ENCODE measurements at places on chromosomes 6 and 20.

- no peak for DNase-seq
These were observed 57.5 kb downstream of the CYB5R4 start for GRCh38 chr6:83917001-83917400.

- DNase-seq = no peak
These were observed 53.0 kb downstream of the DEK start for GRCh38 chr6:18211338-18211737.

GRCh38 chr6:134744301-134744700, 205.6 kb downstream of the ALDH8A1 start:
- no peak for DNase-seq

GRCh38 chr20:16609066-16609465, 35.8 kb upstream of the KIF16B start:
- no peak for DNase-seq

DNA sequence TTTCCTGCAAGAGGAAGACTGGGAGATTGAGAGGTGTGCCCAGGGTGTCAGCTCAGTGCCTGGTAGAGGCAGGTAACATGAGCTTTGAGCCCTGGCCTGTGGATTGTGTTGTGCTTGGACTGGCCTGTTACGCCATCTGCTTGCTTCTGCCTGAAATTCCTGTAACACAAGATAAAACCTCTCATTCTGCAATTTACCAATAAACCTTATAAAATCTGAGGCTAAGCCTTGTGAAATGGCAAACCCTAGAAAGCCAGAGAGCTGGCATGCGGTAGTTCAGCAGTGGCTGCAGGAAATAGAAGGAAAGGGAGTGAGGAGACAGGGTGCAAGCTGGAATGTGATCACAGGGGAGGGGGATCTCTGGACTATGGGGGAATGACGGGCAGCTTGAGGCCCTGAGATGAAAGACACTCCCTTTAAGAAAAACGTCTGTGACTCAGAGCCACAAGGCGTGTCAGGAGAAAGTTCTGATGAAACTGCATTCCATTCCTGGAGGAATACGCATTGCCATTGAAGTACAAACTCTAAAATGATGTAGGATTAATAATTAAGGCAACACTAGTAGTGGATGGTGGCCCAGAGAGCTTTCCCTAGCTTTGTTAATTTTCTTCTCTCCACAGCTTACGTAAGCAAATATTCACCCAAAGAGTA, 26.3 kb upstream of the TFAP2A start:
- no peak for DNase-seq

DNA sequence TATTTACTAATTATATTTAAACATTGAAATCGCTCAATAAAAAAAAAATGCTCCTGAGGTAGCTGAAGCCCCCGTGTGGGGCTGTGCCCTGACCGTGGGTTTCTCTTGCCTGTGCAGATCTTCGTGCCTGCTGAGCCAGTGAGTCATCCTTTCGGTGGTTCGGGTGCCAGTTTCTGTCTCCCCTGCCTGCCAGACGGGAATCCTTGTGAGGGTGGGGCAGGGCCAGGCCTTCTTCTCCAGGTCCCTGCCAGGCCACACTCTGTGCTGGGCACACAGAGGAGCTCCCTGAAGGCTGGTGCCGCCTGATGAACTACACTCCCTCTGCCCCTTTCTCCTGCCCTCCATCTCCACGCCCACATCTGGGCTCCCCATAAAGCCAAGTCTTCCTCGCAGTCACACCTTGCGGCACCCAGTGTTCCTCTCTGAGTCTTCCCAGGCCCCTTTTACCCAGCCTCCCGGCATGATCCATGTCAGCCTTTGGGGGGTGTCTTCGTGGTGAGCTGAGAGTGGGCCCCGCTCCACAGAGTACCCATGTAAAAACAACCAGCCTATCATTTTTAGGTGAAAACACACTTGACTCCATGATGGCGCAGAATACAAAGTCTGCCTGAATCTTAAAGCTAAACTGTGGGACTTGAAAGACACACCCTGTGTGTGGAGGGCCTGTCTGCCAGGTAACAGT, 19.3 kb downstream of the FGD2 start:
- no peak for DNase-seq

DNA sequence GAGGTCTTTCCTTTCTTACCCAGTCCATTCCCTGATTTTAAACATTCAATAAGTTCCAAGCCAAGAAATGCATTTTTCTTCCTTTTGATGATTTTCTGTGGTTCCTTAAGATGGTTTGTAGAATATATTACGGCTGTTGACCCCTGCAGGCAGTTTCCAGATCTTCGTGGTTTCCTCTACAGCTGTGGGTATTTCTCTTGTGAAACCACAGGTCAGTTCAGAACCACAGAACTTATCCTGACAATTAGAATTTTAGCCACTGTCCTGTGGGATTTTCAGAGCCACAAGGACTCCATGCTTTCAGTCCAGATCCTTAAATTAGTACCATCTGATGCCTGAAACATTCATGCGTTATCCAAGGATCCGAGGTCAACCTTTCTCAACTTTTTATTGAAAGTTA, 29.7 kb upstream of the EXOC2 start:
- no peak for DNase-seq

- no peak for DNase-seq
These were observed 36.5 kb upstream of the TNFAIP3 start for GRCh38 chr6:137830511-137830911.

- DNase-seq = no peak
These were observed 43.8 kb upstream of the LAMA4 start for GRCh38 chr6:112298021-112298745.

- DNase-seq = no peak
These were observed 37.5 kb downstream of the YTHDF1 start for GRCh38 chr20:63178446-63178820.

All from ovary (tissue), 10 donors.